Activated CD8-positive, alpha-beta T cell treated with anti-CD3 and anti-CD28 coated beads for 36 hours (primary cell): ENCODE measurements at places on chromosomes 2 and 18.

- H3K4me3 ChIP-seq: peak overlapping the region; percentile 99
- peaks cover 44% of the 10 kb centered on the region for H3K4me1 ChIP-seq
- H3K36me3 ChIP-seq: peaks cover 7% of the 10 kb centered on the region
- peak; percentile 61 for DNase-seq
These were observed 2.2 kb downstream of the INO80D start for GRCh38 chr2:206083602-206084438.

- no peaks in the 10 kb centered on the region for H3K36me3 ChIP-seq
- H3K4me3 ChIP-seq: no peak overlapping the region
- H3K27me3 ChIP-seq: no peaks in the 10 kb centered on the region
These were observed 27.9 kb upstream of the SPTBN1 start for GRCh38 chr2:54428108-54428831.

DNA sequence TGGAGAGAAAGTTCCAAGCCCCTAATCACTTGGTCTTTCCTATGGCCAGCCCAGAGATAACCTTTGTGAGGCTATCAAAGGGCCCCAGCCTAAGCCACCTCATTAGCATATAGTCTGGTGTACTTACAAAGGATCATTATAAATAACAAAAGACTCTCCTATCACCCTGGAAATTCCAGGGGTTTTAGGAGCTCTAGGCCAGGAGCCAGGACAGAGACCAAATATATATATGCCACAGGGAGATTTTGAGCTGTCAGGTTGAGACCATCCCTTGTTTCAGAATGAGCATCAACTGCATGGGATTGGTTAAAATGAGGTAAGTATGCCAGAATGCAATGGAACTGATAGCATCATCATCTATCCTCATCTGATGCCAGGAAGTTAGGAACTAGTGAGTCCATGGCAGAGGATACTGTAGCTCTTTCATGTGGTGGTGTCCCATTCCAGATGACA is 32.1 kb upstream of the CHRNA1 start:
- DNase-seq: no peak
- H3K36me3 ChIP-seq: no peaks in the 10 kb centered on the region
- no peak overlapping the region for H3K27ac ChIP-seq
- H3K27me3 ChIP-seq: peaks cover 2% of the 10 kb centered on the region
- no peak overlapping the region for H3K4me3 ChIP-seq

DNA sequence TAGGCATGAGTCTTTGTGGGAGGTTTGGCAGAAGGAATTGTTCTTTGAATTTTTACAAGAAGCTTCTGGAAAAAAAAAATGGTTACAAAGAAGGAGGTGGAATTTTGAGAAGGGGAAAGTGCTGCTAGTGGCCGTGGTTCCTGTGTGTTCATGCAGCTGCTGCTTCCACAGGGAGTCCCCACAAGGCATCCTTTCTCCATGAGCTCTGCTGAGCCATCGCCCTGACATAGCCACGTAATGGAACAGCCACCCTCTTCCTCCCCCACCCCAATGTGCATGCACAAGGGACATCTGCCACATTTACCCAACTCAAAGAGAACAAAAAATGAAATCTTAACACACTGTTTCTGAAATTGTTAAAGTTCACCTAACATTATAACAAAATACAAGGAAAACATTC is 529.7 kb downstream of the SATB2 start:
- H3K27ac ChIP-seq: no peak overlapping the region
- no peak overlapping the region for H3K4me3 ChIP-seq
- H3K4me1 ChIP-seq: no peaks in the 10 kb centered on the region
- DNase-seq: no peak
- no peaks in the 10 kb centered on the region for H3K36me3 ChIP-seq

DNA sequence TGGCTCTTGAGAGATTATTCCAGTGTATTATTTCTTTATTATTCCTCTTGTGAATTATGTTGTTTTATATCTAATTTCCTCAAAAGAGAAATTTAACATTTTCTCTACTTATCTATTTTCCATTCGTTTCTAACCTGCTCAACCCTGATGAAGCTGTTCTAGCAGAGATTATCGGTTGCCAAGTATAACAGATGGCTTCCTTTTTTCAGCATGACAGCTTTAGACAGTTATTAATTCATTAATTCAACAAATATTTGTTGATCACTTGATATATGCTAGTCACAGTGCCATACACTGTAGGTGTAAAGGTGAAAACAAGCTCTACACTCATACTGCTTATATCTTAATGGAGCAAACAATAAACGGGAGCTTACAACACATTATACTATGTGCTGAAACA is 137.9 kb upstream of the UBE2E3 start:
- no peaks in the 10 kb centered on the region for H3K36me3 ChIP-seq
- no peaks in the 10 kb centered on the region for H3K27me3 ChIP-seq
- no peak overlapping the region for H3K4me3 ChIP-seq
- H3K27ac ChIP-seq: no peak overlapping the region

DNA sequence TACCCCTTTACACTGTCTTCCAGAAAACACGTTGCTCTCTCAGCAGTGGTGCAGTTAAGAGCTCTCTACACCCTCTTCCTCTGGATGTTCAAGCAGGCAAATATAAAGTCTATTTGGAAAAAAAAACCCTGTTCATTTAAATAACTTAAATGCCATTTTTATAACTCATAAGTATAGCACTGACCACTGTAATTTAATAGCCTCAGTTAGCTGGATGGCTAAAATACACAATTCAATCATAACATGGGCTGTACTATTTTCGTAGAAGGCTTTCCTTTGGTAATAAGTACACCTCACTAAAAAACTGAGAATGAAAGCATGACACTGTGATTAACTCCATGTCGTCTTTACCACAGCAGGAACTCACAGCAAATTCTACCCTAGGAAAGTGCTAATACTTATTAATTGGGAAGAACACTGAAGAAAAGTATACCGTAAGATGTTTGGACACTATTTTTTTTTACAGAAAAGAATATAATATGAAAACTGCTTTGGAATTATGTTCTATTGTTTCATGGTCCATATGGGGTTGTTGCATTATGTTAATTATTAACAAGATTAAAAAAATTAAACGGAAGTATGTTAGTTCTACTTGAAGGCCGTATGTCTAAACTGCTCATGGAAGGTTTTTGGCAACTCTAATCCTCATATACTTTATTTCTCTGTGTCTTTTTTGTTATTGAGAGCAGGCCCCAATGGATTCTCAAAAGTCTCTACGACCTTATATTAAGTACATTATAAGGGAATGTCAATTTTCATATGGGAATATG is 269.1 kb downstream of the ZNF385B start:
- H3K4me3 ChIP-seq: no peak overlapping the region
- no peaks in the 10 kb centered on the region for H3K4me1 ChIP-seq
- peaks cover 3% of the 10 kb centered on the region for H3K27me3 ChIP-seq

DNA sequence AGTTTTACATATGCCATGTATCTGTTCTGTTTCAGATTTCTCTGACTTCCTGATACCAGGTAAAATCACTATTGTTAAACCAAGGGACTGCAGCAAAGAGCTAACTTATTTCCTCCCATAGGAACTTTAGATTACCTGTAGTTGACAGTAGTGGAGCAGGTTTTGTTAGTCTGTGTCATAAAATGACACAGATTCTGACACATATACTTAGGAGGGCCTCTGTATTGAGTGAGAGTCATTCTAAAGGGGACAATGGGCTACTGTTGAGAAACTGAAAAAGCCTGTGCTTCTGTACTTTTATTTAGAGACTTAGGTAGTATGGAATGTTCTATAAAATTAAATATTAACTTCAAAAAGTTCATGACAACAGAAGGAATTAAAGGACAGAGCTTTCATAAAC is 48.2 kb downstream of the KCMF1 start:
- H3K36me3 ChIP-seq: peaks cover 24% of the 10 kb centered on the region
- H3K27ac ChIP-seq: peak overlapping the region; percentile 55
- H3K4me1 ChIP-seq: peaks cover 55% of the 10 kb centered on the region
- DNase-seq: no peak
- no peaks in the 10 kb centered on the region for H3K27me3 ChIP-seq
- H3K4me3 ChIP-seq: no peak overlapping the region

GRCh38 chr2:65655000-65655399 is 222.6 kb upstream of the SPRED2 start:
- H3K27me3 ChIP-seq: peaks cover 2% of the 10 kb centered on the region
- no peak overlapping the region for H3K4me3 ChIP-seq
- no peaks in the 10 kb centered on the region for H3K36me3 ChIP-seq
- no peak for DNase-seq

GRCh38 chr2:29001806-29002205 is 20.7 kb downstream of the TOGARAM2 start:
- no peaks in the 10 kb centered on the region for H3K36me3 ChIP-seq
- H3K4me3 ChIP-seq: no peak overlapping the region
- DNase-seq: no peak
- H3K27ac ChIP-seq: peak overlapping the region; percentile 47
- peaks cover 18% of the 10 kb centered on the region for H3K4me1 ChIP-seq

DNA sequence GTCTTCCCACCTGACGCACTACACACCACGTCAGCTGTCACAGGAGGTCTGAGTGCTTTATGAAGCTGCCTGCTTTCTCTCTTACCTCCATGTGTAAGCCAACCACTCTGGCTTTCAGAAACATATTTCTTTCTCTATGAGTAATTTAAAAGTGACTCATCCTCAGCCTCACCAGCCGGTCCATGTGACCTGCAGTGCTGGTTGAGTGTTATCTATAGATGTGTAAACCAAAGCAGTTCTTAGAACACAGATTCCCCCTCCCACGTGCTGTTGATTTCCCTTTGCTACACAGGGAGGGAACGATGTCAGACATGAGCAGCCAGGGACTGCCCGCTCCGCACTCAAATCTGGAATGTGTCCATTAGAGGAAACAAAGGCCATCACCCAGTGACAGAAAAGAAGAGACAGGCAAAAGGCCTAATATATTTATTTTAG is 157.8 kb downstream of the BCL2 start:
- no peaks in the 10 kb centered on the region for H3K27me3 ChIP-seq
- peaks cover 92% of the 10 kb centered on the region for H3K4me1 ChIP-seq
- peaks cover 71% of the 10 kb centered on the region for H3K36me3 ChIP-seq
- peak overlapping the region; percentile 85 for H3K4me3 ChIP-seq

DNA sequence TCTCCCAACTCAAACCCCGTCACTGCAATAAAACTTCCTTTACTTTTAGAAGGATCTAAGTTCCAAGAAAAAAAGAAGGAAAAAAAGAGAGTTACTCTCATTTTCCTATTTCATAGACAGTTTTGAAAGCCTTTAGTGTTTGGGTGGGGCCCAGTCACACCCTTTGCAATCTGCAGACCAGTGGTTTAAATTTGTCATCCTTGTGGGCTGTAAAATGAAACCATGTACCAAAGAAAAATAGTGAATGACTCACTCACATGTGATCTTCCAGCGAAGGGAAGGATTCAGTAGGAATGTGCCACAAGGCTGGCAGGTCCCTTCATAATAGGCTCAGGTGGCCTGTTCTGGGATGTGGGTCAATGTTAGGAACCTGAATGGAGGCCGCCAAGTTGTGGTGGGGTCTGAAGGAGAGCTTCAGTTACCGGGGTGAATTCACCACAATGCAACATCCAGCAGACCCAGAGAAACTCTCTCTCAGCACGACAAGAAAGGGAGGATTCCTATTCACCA is 28.3 kb downstream of the ANXA4 start:
- H3K4me1 ChIP-seq: peaks cover 60% of the 10 kb centered on the region
- H3K36me3 ChIP-seq: no peaks in the 10 kb centered on the region
- DNase-seq: peak; percentile 49

DNA sequence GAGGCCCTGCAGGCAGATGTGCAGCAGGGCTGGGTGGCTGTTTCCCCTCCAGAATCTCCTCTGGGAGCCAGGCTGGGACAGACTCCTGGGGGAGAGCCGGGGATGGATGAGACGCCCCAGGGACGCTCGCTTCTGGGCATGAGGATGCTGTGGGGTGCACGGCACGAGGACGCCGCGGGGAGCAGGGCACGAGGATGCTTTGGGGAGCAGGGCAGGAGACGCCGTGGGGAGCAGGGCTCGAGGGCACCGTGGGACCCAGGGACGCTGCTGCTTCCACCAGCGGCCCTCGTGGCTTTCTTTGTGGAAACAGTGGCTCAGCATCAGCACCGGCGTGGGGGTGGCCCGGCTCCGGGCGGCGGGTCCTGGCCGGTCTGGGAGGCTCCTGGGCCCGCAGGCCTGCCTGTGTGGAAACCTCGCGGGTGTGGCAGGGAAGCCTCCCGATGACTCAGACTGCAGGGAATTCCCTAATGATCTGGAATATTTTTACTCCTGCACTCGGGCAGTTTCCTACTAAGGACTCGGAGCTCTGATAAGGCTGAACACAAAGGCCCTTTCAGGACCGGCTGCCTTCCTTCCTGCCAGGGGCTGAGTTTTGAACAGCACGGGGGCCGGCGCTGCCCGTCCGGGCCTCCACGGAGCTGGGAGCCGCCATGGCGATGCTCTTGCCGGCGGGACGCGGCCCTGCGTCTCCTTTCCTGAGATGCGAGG is 62.6 kb downstream of the NFATC1 start:
- no peak overlapping the region for H3K4me3 ChIP-seq
- DNase-seq: no peak
- H3K27me3 ChIP-seq: no peaks in the 10 kb centered on the region

- H3K36me3 ChIP-seq: no peaks in the 10 kb centered on the region
- peak; percentile 49 for DNase-seq
- no peak overlapping the region for H3K4me3 ChIP-seq
- no peak overlapping the region for H3K27ac ChIP-seq
- peaks cover 3% of the 10 kb centered on the region for H3K4me1 ChIP-seq
- no peaks in the 10 kb centered on the region for H3K27me3 ChIP-seq
These were observed 250.0 kb upstream of the SLC39A10 start for GRCh38 chr2:195406886-195407603.

- H3K36me3 ChIP-seq: no peaks in the 10 kb centered on the region
- peaks cover 9% of the 10 kb centered on the region for H3K4me1 ChIP-seq
- DNase-seq: peak; percentile 36
- no peak overlapping the region for H3K4me3 ChIP-seq
These were observed 18.6 kb upstream of the SKA1 start for GRCh38 chr18:50356036-50356945.

DNA sequence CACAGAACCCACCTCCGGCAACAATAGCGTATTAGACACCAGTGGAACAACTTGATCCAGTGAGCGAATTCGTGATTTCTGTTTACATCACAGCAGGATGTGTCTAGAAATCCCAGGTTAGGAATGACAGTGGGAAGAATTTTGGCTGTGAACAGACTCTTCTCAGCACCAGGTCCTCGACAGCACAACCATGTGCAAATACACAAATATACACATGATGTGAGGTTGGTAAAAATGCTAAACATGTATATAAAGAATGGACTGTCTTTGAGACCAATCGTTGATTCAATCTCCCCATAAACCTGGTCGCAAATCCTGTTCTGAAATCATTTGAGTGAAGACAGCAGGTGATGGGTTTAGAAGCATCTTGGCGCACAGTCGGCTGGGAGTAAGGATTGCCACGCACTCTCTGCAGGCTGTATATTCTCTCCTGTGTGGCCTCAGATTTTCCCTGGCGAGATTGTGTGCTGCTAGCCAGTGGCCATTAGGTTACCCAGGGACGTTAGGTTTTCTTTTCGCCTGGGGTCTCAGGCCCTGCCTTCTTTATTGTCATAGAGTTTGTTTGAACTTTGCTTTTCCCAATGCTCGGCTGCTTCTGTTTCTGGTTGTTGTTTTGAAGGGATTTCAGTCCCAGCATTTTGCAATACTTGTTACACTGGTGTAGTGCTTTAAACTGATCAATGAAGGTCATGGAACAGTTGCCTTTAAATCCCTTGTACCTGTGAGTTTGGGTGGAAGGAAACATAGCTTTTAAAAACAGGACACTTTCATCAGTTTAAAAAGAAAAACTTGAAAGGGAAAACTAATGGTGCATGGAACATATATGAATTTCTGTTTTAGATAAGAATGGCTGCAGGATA is 147.3 kb downstream of the ALPK2 start:
- no peak for DNase-seq
- no peak overlapping the region for H3K4me3 ChIP-seq

- H3K4me3 ChIP-seq: no peak overlapping the region
- DNase-seq: peak; percentile 52
- H3K27me3 ChIP-seq: peaks cover 3% of the 10 kb centered on the region
These were observed 34.9 kb downstream of the ANO7 start for GRCh38 chr2:241223211-241224017.

- peaks cover 17% of the 10 kb centered on the region for H3K4me1 ChIP-seq
- no peaks in the 10 kb centered on the region for H3K36me3 ChIP-seq
- peak within 1 kb of the TSS; percentile 30 for H3K27ac ChIP-seq
- H3K4me3 ChIP-seq: no peak within 1 kb of the TSS
These were observed at the start of gene GPR17 for GRCh38 chr2:127645395-127646291. Gene GPR17, plus strand, starts transcription at chr2:127646153. Its CDS starts 4,583 bp downstream, at chr2:127650736.
